Fibroblast of the aortic adventitia (primary cell): ENCODE measurements at places on chromosomes 6 and 20. TPM values are rescaled to one million over a fixed set of nuclear protein-coding genes. Genes with fewer than 3 reads are reported as not detected.

Gene BCAS4
- total RNA-seq = 1.5 and 2.7 TPM in 2 replicates

GRCh38 chr6:149963212-149963461 lies 606 bp upstream of the ULBP1 start:
- peak; percentile 36 for DNase-seq

- no peak for DNase-seq
These were observed 102.9 kb upstream of the ZNF184 start for GRCh38 chr6:27575594-27576361.

- peak; percentile 81 for DNase-seq
These were observed 30.6 kb upstream of the LMBRD1 start for GRCh38 chr6:69827276-69827893.

Gene OR2H2
- total RNA-seq = not detected in 2 replicates

DNA sequence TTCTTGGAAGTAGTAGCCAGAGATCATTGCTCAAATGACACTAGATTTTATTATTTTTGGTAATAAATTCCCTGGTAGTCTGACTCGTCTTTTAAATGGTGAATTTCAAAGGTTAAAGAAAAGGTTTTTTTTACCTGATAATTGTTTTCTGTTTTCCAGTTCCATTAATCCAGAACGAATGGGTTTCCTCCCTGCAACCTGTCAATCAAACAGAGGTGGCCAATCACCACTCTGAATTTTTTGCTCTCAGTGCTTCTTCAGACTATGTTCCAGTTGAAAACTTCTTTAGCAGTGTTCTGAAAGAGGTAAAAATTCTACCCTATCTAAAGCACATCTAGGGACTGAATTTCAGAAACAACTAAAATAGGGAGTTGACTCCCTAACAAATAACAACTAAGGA lies 73.8 kb downstream of the PHIP start:
- DNase-seq = no peak

- no peak for DNase-seq
These were observed 252.4 kb downstream of the CLIC5 start for GRCh38 chr6:45763281-45763680.

GRCh38 chr6:155328539-155329459 lies 14.5 kb upstream of the TFB1M start:
- DNase-seq = no peak

DNA sequence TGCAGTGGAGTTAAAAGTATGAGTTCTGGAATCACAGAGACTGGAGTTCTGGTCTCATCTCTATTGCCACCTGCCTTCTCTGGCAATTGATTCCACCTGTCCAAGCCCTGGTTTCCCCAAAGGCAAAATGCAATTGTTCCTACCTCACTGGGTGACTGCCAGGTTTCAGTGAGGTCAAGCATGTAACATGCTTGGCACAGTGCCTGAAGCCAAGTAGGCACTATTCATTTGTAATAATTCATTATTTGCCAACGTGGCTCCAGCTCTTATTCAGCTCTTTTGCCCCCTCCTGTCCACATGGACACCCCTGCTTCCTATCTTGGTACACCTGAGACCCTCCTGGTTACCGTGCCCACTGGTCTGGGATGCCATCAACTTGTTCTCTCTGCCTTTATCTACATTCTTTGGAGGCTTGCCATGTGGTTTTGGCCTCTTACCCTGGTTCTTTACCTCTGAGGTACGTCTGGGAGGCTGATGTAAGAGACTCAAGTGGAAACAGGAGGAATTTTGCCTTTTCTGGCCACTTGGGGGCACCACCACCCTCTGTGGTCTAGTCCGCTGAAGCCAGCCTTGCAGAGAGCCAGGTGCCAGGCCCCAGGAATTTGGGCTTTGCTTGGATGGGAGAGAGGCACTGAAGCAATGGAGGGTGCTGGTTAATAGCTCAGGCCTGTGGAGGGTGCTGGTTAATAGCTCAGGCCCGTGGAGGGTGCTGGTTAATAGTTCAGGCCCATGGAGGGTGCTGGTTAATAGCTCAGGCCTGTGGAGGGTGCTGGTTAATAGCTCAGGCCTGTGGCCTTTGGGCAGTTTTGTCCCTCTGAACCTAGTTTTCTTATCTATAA lies 1.7 kb downstream of the KCNK15 start:
- peak; percentile 86 for DNase-seq

GRCh38 chr6:70886661-70887060 lies 70.2 kb downstream of the B3GAT2 start:
- no peak for DNase-seq

DNA sequence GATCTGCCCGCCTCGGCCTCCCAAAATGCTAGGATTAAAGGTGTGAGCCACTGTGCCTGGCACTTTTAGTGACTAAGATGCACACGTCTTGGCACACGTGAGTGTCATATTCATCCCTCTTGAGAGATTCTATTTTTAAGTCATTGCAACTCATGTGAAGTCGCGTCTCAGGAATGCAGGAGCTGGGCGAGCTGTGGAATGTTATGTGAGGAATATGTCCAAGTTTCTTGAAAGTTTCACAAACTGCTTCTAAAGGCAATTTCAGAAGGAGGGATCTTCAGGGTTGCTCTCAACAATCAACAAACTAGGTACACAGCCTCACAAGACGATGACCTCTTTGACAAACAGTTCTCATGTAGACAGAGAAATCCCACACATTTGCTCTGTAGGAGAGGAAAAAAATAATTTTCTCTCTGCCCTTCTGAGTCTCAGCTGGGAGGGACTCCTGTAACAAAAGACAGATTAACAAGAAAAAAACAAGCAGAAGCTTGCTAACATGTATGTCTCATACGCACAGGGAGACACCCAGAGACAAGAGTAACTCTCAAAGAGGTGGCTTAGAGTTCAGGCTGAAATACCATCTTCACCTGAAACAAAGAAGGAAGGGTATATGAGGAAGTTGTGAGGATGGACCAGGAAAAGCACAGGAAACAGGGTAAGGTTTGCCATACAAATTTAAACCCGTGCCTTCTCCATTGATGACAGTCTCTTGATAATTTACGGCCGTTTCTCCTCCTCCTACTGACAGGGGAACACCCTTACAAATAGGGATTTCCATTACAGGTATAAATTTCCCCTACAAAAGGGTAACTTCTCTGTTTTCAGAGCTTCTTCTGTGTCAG lies 45.3 kb upstream of the FAM50B start:
- DNase-seq = peak; percentile 99

Gene TMC2
- not detected in 2 replicates for total RNA-seq

GRCh38 chr6:99013145-99013544 lies 65.4 kb upstream of the FBXL4 start:
- DNase-seq = peak; percentile 75

- DNase-seq = no peak
These were observed 14.7 kb downstream of the MUCL3 start for GRCh38 chr6:30955367-30956042.

Gene SRSF12
- total RNA-seq = 0.09 and 0.33 TPM in 2 replicates

Gene CHRNA4
- total RNA-seq = not detected in 2 replicates

- no peak for DNase-seq
These were observed 542 bp downstream of the ATP5F1E start for GRCh38 chr20:59031564-59032022.

DNA sequence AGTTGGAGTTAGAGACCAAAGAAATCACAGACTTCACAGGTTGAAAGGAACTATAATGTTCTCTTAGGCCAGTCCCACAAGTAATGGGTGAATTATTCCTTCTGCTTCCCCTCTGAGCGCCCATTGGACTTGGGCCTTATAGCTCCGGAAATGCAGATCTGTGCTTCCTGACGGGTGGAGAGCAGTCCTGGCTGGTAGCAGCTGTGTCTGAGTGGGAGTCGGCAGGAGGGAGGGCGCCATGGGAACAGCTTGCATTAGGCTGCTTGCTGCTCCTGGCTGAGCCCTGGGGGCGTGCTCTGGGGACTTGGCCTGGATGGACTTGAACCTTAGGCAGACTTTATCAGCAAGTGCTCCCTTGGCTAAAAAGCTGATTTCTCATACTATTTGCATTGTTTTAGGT lies 18.4 kb upstream of the NUP153 start:
- peak; percentile 53 for DNase-seq

- DNase-seq = no peak
These were observed 82.6 kb upstream of the NFATC2 start for GRCh38 chr20:51625105-51625504.

- DNase-seq = peak; percentile 46
These were observed 163.9 kb downstream of the IBTK start for GRCh38 chr6:82083646-82084045.

Gene LRRC1
- 2.5 and 8.3 TPM in 2 replicates for total RNA-seq

- DNase-seq = no peak
These were observed 455.1 kb downstream of the CDC5L start for GRCh38 chr6:44842616-44843015.

GRCh38 chr6:7129360-7129759 lies 21.6 kb downstream of the RREB1 start:
- DNase-seq = no peak

Gene TULP1
- not detected in 2 replicates for total RNA-seq

DNA sequence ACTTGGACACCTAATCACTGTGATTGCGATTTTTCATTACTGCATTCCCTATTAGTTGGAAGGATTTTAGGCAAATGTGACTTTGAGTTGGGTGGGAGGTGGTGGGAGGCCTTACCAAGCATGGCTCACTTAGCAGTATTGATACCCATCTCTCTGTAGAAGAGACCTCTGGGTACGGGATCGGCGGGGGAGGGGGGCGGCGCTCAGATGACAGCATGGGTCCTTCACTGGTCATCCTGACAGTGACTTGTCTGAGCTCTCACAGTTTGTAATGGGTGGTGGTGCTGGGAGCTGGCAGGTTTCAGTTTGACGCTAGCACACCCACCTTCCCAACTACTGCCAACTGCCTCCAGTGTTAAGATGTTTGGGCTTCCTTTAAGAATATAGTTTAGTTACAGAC lies 231.4 kb downstream of the ARID1B start:
- DNase-seq = no peak

Gene LTB
- total RNA-seq = not detected in 2 replicates

Gene FOXA2
- not detected in 2 replicates for total RNA-seq

DNA sequence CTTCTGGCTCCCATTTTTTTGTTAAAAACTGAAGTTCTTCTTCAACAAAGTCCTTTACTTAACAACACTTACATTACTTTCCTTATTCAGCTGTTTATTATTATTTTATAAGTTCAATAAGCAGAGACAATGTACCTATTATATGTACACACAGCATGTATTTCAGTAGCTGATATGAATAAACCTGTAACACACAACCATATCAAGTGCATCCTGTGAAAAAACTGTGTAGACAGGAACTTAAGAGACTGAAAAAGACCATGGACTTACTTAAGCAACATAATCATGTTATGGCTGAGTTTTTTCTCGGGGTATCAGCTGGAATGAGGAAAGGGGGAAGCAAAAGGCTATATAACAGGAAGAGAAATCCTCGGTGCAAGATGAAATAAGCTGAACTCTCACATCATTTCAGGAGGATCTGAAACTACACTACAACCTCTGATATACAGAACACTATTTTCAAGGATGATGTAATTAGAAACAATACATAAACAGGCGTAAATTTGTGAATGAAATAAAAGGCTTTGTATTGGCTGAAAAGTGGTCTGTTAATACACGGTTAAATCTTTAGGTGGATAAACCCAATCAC lies 70.9 kb downstream of the REV3L start:
- no peak for DNase-seq
